Thoracic aorta endothelial cell (primary cell): ENCODE measurements at places on chromosomes 2 and 18. TPM values are rescaled to one million over a fixed set of nuclear protein-coding genes. Genes with fewer than 3 reads are reported as not detected.

Gene CDH19
- not detected in 2 replicates for total RNA-seq

Gene RUFY4
- not detected in 2 replicates for total RNA-seq

Gene BABAM2
- 27.9 TPM in 2 replicates for total RNA-seq

Gene FIGN
- total RNA-seq, result 4.0 and 6.5 TPM in 2 replicates

Gene OR6B2
- not detected in 2 replicates for total RNA-seq

Gene CPO
- not detected in 2 replicates for total RNA-seq

Gene SYT4
- not detected in 2 replicates for total RNA-seq

Gene UGT1A3
- not detected in 2 replicates for total RNA-seq

Gene FBLN7
- total RNA-seq, result 2.9 and 5.2 TPM in 2 replicates

Gene ECEL1
- total RNA-seq, result under 0.01 TPM in 1 of 2 replicates, not detected in the other

Gene CYP27C1
- not detected in 2 replicates for total RNA-seq

Gene SLC14A1
- not detected in 2 replicates for total RNA-seq

Gene PRKAG3
- not detected in 2 replicates for total RNA-seq

Gene AP1S3
- total RNA-seq, result 3.7 and 7.3 TPM in 2 replicates

Gene INHA
- total RNA-seq, result not detected in 2 replicates

Gene AGXT
- total RNA-seq, result not detected in 2 replicates

Gene B3GNT7
- total RNA-seq, result 0.13 and 0.50 TPM in 2 replicates

Gene GRB14
- 10.0 and 19.8 TPM in 2 replicates for total RNA-seq

Gene QPCT
- total RNA-seq, result 15.2 and 43.1 TPM in 2 replicates

Gene NEU2
- total RNA-seq, result not detected in 2 replicates

Gene SETBP1
- 9.5 and 12.9 TPM in 2 replicates for total RNA-seq

Gene CRYGD
- total RNA-seq, result not detected in 2 replicates

Gene MAP2
- total RNA-seq, result 24.5 and 46.1 TPM in 2 replicates

Gene RFX8
- 1.2 and 2.0 TPM in 2 replicates for total RNA-seq

Gene RTP5
- not detected in 2 replicates for total RNA-seq

Gene SPDYA
- 1.5 and 2.7 TPM in 2 replicates for total RNA-seq

Gene DCC
- total RNA-seq, result not detected in 2 replicates

Gene STARD7
- total RNA-seq, result 245 and 249 TPM in 2 replicates

Gene TWIST2
- total RNA-seq, result 2.6 and 4.5 TPM in 2 replicates

Gene SOCS6
- 22.1 and 28.4 TPM in 2 replicates for total RNA-seq

Gene NOSTRIN
- total RNA-seq, result 0.07 and 3.5 TPM in 2 replicates

Gene CHN1
- total RNA-seq, result 22.7 and 27.3 TPM in 2 replicates

Gene MTX2
- 21.8 and 23.6 TPM in 2 replicates for total RNA-seq

Gene TXNDC9
- 133 and 148 TPM in 2 replicates for total RNA-seq

Gene LRATD1
- total RNA-seq, result 0.13 and 0.79 TPM in 2 replicates

Gene ARHGAP25
- total RNA-seq, result 0.93 and 3.0 TPM in 2 replicates

Gene CNRIP1
- total RNA-seq, result 67.6 and 77.0 TPM in 2 replicates

Gene PRKD3
- total RNA-seq, result 106 and 112 TPM in 2 replicates

Gene PPP1R1C
- total RNA-seq, result 0.43 and 0.53 TPM in 2 replicates

Gene FTCDNL1
- 1.2 and 1.7 TPM in 2 replicates for total RNA-seq

Gene DCDC2C
- total RNA-seq, result not detected in 2 replicates

Gene ALPG
- total RNA-seq, result not detected in 2 replicates

Gene PEX13
- 41.9 and 47.3 TPM in 2 replicates for total RNA-seq

Gene C2orf80
- total RNA-seq, result not detected in 2 replicates

Gene SERPINB12
- not detected in 2 replicates for total RNA-seq

Gene MYOM1
- under 0.01 and 0.22 TPM in 2 replicates for total RNA-seq
